RPMI7951 (cell line): ENCODE measurements at places on chromosomes 5 and 9. TPM values are rescaled to one million over a fixed set of nuclear protein-coding genes. Genes with fewer than 3 reads are reported as not detected.

DNA sequence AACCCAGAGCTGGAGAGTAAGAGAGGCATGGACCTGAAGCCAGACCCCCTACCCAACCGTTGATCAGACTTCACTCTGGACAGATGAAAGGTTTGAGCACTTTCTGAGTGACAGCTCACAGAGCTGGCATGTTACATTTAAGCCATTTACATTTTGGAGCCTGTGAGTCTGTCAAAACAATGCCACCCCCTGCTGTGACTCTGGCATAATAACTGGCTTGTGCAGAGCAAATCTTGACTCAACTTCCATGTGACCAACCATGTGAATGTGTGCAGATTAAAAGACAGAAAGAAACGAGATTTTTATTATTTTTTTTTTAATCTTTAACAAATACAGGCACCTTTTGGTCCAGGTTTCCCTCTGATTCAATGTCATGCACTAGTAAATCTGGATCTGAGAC is 48.5 kb downstream of the MFAP3 start:
- peak; percentile 7 for DNase-seq

DNA sequence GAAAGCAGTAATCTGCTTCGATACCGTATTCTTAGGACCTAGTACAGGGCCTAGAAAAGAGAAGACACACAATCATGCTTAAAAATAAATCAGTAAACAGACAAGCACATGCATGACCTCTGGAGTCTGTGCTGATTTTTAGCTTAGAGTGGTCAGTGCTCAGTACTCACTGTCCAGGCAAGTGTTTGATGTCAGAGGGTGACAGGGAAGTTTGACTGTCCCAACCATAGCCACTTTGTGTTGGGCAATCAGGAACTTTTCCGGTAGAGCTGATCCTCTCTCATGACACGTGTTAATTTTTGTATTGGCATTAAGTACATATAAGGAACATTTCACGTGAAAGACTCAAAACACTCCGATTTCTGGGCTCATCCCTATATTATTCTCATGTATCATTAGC is 464.7 kb upstream of the KLF4 start:
- DNase-seq = no peak

DNA sequence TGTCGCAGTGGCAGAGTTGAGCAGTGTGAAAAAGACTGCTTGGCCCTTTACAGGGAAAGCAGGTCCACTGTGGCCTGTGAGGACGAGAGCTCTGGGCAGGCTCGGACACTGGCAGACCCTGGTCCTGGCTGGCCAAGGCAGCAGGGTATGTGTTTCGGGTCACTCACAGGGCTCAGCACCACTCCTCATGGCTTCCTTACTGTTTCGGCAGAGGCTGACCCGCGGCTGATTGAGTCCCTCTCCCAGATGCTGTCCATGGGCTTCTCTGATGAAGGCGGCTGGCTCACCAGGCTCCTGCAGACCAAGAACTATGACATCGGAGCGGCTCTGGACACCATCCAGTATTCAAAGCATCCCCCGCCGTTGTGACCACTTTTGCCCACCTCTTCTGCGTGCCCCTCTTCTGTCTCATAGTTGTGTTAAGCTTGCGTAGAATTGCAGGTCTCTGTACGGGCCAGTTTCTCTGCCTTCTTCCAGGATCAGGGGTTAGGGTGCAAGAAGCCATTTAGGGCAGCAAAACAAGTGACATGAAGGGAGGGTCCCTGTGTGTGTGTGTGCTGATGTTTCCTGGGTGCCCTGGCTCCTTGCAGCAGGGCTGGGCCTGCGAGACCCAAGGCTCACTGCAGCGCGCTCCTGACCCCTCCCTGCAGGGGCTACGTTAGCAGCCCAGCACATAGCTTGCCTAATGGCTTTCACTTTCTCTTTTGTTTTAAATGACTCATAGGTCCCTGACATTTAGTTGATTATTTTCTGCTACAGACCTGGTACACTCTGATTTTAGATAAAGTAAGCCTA is 15.7 kb downstream of the SQSTM1 start:
- DNase-seq = peak; percentile 57

GRCh38 chr5:81835814-81836367 is 85.0 kb upstream of the SSBP2 start:
- no peak for DNase-seq

DNA sequence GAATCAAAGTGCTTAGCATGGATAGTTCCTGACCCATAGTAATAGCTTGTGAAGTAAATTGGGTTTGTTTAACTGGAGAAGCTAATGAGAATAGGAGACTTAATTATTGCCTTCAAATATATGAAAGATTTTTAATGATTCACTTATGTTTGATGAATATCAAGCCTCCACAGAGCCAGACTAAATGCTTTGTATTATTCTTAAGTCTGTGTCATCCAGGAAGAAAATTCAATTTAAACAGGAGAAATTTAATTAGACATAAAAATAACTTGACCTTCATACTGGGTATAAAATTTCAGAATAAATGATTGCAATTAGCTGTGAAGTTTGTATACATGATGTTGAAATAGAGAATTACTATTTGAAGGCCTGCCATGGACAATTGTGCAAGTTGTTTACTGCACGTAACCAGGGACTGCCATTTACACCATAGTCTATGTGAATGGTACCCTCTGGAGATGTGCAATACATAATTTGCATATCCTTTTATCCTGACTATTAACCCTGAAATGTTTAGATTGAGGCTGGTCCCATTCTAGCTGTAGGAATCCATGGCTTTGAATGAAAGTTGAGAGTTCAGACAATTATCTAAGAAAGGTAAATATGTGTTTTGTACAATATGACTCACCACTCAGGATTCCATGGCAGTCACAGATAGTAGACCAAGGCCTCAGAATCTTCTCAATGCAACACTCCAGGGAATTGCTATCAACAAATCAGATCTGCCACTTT is 133.5 kb upstream of the IL12B start:
- peak; percentile 29 for DNase-seq

GRCh38 chr5:73365301-73365853 is 83.2 kb downstream of the FOXD1 start:
- peak; percentile 53 for DNase-seq

GRCh38 chr5:75363111-75363510 is 26.1 kb downstream of the HMGCR start:
- DNase-seq = no peak

DNA sequence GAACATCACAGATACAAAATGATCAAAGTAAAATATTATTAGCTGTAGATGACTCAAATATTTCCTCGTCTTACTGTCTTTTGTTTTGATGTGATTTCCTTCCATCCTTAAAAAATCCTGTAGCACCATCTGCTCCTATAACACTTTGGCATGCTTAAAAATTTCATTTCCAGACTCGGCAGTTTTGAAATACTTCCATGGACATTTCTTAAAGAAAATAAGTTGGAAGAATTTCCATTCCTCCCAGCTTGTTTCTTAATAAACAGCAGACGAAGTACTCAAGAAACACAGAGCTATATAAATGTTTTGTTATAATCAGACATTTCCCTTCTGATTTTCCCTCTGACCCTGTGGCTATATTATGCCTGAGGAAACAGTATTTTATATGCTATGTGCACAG is 41.2 kb upstream of the SVEP1 start:
- DNase-seq = no peak

DNA sequence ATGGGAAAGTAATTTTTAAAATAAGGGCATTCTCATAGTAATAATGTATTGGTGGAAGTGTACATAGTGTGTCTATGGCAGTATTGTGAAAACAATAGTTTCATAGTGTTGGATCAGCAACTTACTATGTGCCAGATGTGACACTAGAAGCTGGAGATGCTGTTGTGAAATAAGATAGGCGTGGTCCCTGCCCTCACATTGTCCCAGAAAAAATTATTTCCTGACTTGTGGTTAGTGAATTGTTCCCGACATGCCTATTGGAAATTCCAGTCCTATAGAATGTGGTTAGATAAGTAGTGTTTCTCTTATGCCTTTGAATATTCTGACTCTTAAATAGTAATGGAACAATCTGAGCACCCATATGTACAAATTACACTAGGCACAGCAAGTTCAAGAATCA is 55.3 kb upstream of the MTAP start:
- peak; percentile 46 for DNase-seq

DNA sequence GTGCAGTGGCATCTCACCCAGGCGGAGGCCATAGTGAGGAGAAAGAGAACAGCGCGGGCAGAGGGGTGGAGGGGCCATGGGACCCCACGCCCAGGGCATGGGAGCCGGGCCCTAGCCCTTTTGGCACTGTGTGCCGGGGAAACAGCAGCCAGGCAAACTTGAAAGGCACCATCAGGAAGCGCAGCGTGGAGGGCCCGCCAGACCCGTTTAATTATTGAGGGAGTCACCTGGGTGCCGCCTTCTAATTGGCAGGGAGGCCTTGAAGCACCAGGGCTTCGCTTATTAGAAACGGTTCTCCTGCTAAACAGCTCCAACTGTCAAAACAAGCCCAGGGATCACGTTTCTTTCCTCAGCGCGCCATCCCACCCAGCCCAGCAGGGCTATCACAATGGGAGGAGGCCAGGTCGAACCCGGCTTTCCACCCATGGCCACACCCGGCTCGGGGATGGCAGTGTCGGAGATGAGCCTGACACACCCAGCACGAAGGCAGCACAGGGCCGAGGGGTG is 104.6 kb upstream of the SARDH start:
- no peak for DNase-seq

GRCh38 chr5:174413567-174414314 is 310.6 kb upstream of the MSX2 start:
- DNase-seq = peak; percentile 72

DNA sequence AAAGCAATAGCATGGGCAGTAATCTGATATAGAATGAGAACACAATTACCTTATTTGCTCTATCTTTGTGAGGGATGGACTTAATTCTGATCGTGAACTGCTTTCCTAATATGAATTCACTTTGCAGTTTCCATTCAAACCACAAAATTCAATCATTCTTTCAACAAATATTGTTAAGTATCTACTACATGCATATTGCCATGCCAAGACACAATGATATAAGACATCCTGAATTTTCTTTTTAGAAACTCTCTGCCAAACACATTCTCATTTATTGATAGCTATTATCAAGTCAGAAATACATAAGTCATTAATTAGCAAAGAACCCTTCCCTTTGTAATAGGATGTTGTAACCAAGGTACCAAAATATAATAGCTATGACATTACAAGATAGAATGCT is 121.6 kb upstream of the TARS1 start:
- DNase-seq = no peak

- DNase-seq = no peak
These were observed at the start of gene SUSD3 for GRCh38 chr9:93058355-93059010. Gene SUSD3, plus strand, starts transcription at chr9:93058701. Its CDS starts 42 bp downstream, at chr9:93058743.

DNA sequence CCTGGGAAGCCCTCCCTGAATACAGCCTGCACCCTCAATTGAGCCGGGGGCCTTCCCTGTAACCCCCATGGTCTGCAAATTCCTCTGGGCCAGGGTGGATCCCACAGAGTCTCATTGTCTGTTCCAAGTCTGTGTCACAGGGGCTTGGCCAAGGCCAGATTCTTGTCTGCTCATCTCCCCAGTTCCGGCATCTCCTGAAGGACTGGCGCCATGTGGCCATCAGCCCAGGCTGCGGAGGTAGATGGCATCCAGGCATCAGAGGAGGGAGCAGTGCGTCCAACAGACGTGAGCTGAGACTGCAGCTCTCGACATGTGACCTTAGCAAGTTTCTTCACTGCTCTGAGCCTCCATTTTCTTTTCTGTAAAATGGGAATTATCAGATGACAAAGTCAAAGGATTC is 37.3 kb upstream of the RPL26L1 start:
- DNase-seq = no peak

GRCh38 chr5:10585518-10585915 is 21.6 kb downstream of the ANKRD33B start:
- DNase-seq = no peak

Gene GAS1
- 0.60 and 0.78 TPM in 2 replicates for total RNA-seq

Gene PCDHA4
- under 0.01 and 0.12 TPM in 2 replicates for total RNA-seq

Gene ENTPD2
- total RNA-seq = not detected in 2 replicates

Gene C5orf52
- total RNA-seq = not detected in 2 replicates

Gene MYO10
- total RNA-seq = 16.5 and 17.2 TPM in 2 replicates
